ENCODE measurements at places on chromosomes 12 and 14.

DNA sequence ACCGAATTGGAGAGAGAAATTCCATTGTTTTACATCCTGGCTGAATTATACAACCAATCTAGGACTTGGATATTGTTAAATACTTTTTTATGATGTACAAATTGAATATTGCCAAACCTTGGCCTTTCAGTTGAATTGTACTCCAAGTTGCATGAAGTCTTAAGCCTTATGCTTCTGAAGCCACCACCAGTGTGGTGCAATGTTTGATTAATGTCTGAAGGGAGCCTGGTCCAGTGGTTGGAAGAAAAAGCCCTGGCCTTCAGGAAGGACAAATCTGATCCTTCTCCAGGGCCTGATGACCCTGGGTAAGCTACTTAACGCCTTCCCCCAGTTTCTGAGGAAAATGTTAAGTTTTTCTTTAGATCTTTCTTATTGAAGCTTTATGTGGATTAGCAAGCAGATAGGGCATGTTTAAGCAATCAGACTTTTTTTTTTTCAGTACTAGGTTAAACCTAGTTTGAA lies 72.0 kb downstream of the PAPOLA start:
- no peak for DNase-seq

DNA sequence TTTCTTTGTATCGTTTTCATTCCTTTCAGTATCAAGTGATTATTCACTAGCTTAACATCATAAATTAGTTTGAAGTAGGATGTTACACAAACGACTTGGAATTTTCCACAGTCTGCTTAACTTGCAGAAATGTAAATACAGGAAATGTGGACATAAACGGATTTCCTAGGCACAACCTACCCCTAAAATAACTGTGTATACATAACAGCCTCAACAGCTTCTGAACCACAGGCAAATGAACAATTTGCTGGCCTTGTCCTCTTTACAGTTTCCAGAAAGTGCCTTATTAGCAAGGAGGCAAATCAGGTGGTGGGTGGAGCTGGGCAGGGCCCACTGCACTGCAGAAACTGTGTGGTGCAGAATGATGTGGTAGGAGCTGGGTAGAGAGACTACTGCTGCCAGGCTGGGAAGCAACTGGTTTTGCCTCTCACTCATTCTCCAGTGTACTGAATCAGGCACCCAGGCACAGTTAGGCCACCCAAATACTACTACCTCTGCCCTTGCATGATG lies 14.1 kb downstream of the DRAM1 start:
- DNase-seq: no peak

- no peak for DNase-seq
Observed at GRCh38 chr12:76552343-76552938, 7.1 kb downstream of the OSBPL8 start.

GRCh38 chr12:4224206-4224889 lies 49.2 kb upstream of the CCND2 start:
- no peak for DNase-seq

DNA sequence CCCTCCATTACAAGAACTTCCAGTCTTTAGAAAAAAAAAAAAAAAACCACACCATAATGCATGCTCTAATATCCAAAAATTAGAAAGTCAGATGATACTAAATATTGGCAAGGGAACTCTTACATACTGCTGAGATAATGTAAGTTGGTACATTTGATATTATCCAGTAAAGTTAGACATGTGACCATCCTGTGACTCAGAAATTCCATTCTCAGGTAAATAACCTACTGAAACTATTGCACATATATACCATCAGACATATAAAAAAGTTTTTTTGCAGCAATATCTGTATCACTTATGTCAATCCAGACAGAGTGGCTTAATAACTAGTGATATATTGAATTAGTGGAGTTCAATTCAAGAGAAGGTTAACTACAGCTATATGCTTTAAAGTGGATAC lies 63.5 kb downstream of the KITLG start:
- no peak for DNase-seq

DNA sequence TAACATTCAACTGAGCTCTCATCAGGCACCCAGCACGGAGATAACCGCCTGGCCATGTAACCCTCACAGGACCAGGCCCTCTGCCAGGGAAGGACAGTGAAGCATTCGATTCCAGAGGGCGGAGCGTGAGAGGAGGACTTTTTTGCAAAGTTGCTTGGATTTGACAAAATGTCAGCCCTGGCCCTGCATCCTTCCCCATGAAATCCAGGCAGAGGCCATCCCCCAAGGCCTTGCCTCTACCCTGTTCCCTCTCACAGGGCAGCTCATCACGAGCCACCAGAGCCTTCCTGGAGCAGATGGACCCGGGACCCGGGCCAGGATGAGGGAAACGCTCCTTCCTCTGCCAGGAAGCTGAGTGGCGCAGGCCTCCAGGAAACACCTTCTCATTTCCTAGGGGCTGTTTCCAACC lies 17.0 kb downstream of the CAMKK2 start:
- no peak for DNase-seq

- no peak for DNase-seq
Observed at GRCh38 chr14:28999656-29000055, 233.1 kb downstream of the FOXG1 start.

GRCh38 chr12:81123611-81124010 lies 45.7 kb downstream of the ACSS3 start:
- DNase-seq: no peak

DNA sequence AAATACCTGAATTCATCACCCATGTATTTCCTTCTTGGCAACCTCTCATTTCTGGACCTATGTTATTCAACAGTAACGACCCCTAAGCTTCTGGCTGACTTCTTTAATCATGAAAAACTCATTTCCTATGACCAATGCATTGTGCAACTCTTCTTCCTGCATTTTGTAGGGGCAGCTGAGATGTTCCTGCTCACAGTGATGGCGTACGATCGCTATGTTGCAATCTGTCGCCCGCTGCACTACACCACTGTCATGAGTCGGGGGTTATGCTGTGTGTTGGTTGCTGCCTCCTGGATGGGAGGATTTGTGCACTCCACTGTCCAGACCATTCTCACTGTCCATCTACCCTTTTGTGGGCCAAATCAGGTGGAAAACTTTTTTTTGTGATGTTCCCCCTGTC lies 356 bp downstream of the OR4Q2 start:
- DNase-seq: no peak

GRCh38 chr14:84340938-84341337 lies 1189.0 kb upstream of the FLRT2 start:
- DNase-seq: no peak

DNA sequence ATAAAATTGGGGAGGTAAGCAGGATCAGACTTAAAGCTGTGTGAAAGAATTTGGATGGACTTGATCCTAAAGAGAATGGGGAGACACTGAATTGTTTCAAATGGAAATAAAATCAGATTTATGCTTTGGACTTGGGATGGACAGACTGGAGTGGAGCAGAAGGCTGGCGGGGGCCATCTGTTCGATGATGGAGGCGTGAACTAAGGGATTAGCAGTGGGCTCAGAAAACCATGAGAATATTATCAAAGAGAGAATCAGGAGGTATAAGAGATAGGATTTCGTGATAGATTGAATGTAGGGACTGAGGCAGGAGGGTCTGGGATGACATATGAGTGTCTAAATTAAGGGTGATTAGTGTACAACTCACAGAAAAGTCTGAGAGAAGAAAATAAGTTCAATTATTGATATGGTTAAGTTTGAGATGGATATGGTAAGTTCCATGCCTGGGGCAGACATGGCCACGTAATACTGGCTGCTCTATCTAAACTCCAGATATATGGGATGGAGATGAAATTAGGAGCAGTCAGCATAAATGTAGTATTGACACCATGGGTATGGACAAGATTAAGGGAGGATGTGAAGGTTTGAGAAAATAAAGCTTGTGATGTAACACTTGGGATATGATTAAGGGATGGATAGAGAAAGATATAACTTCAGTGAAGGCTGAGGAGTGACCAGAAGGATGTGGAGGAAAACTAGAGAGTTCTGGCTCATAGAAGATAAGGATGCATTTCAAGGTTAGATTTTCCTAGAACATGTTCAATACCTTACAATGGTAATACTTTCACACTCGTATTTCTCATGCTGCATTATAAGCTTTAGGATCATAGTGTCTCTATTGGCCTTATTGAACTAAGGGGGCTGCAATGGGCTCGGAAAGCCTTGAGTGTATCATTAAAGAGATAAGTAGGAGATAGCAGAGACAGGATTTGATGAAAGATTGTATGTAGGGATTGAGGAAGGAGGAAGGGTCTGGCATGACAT lies 1.0 kb upstream of the TSSK4 start:
- DNase-seq: no peak

- DNase-seq: no peak
Observed at GRCh38 chr14:61188978-61189808, 91.9 kb downstream of the TMEM30B start.

GRCh38 chr14:23478109-23478759 lies 8.7 kb downstream of the NGDN start:
- no peak for DNase-seq

DNA sequence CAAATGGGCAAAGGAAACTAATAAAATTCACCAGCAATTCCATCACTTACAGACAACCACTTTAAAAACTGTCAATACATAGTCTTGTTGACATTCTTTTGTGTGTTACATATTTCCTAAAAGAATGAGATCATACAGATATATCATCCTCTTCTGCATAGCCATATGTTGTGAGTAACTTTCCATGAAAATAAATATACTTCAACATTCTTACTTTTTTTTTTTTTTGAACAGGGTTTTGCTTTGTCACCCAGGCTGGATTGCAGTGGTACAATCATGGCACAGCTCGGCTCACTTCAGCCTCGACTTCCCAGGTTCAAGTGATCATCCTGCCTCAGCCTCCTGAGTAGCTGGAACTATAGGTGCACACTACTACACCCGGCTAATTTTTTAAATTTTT lies 20.9 kb downstream of the ZC2HC1C start:
- DNase-seq: no peak

- no peak for DNase-seq
Observed at GRCh38 chr12:23834076-23834475, 115.4 kb downstream of the SOX5 start.

- DNase-seq: no peak
Observed at GRCh38 chr14:51957950-51958349, 31.4 kb upstream of the RTRAF start.

DNA sequence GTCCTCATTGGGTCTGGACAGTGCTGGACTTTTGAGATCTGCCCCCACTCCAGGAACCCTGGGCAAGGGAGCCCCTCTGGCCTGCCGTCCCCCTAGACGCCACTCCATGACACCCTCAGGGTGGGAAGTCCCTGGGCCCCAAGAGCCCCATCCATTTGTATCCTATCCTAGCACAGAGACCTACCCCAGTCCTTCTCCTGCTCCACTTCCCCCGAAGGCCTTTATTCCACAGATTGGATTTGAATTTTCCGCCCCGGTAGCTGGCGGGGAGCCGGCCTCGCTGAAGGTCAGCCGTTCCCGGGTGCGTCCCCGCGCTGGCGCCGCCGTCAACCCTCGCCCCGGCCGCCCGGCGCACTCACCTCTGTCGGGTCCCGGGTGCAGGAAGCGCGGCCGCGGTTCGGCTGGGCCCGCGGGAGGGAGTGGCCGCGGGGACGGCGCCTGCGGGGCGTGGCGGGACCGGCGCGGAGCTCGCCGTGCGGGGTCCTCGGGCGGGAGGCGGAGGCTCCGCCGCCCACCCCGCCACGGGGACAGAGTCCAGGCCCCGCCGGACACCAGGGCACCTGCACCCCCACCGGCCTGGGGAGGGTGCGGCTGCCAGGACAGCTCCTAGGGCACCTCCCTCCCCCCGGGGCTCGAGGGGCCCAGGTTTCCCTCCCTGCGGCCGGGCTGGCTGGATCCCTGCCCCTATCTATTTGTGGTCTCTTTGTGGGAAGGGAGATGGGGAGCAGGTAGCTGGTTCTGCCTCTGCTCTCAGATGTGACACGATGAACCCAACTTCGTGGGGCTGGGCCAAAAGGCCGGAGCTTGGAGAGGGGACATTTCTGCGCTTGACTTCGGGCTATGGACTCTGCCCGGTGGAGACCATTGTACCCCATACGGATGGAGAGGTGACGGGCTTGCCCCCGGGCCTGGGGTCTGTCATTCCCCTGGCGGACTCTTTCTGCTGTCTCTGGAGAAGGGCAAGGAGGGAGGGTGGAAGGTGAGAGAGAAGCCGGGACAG lies 19.9 kb upstream of the GPR68 start:
- no peak for DNase-seq

GRCh38 chr12:56521209-56521589 lies 421 bp upstream of the RBMS2 start:
- no peak for DNase-seq

DNA sequence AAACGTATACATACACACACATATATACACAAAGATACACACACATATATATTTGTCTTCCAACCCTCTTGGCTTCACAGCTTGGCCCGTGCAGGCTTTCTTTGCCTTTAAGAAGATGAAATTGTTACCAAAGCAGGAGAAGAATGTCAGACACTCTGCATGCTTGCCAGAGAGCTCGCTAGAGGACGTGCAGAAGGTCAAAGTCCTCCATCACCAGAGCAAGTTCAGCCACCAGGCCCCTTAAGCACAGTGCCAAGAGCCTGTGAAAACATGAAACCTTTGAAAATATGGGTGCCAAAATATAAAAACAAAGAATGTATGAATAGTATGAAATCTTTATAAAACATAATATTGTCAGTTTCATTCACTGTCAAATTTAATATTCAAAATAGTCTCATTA lies 14.9 kb upstream of the MCRS1 start:
- no peak for DNase-seq

- no peak for DNase-seq
Observed at GRCh38 chr12:49983892-49984291, 11.1 kb downstream of the AQP6 start.

DNA sequence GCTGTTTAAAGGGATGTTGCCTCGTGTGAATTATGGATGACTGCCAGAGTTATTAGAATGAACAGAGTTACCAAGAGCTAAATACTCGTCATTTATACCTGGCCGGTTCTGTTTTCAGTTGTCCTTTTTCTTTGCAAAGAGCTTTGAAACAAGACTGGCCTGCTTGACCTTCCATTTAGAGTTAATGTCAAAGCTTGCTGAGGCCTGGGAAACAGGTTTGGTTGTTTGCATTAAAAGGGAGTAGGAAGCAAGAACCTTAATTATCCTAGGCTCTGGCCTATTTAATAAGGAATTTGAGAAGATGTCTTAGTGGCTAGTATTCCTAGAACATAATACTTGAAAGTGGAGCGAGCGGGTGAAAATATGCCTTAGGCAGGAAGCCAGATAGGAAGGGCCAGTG lies 233.3 kb downstream of the CACNA1C start:
- no peak for DNase-seq

DNA sequence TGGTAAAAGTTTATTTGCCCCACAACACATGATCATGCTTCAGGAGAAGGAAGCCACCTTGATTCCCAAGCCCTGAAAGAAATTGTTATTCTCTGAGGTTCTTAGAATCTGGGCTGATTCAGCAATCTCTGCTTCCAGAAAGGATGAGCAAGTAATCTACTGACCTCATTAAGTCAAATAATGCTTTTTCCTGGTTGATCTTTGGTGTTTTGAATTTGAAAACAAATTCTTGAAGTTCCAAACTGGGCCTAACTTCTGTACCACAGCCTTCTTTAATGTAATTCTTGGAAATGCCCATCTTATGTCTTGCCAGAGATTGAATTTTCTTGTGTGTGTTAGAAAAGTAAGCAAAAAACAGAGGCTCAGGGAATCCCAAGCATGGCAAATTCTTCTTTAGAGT lies 319.2 kb upstream of the DDHD1 start:
- no peak for DNase-seq

- no peak for DNase-seq
Observed at GRCh38 chr12:25501549-25501948, 51.5 kb downstream of the LMNTD1 start.
